ENCODE measurements at places on chromosomes 11 and 22.

- H3K4me3 ChIP-seq: no peak overlapping the region
- DNase-seq: no peak
- no peak overlapping the region for H3K27ac ChIP-seq
- no peaks in the 10 kb centered on the region for H3K27me3 ChIP-seq
- H3K4me1 ChIP-seq: no peaks in the 10 kb centered on the region
These were observed 21.6 kb downstream of the CYB5R2 start for GRCh38 chr11:7651700-7652099.

GRCh38 chr11:121113611-121114010 is 12.6 kb downstream of the TECTA start:
- no peak overlapping the region for H3K27ac ChIP-seq
- no peak overlapping the region for H3K4me3 ChIP-seq
- H3K4me1 ChIP-seq: no peaks in the 10 kb centered on the region
- DNase-seq: no peak
- H3K27me3 ChIP-seq: no peaks in the 10 kb centered on the region
- no peaks in the 10 kb centered on the region for H3K36me3 ChIP-seq

- H3K4me1 ChIP-seq: no peaks in the 10 kb centered on the region
- H3K36me3 ChIP-seq: no peaks in the 10 kb centered on the region
- H3K27me3 ChIP-seq: no peaks in the 10 kb centered on the region
These were observed 14.2 kb downstream of the GAS2 start for GRCh38 chr11:22680628-22681027.

- no peaks in the 10 kb centered on the region for H3K27me3 ChIP-seq
- H3K4me3 ChIP-seq: peak within 1 kb of the TSS; percentile 69
- peak; percentile 93 for DNase-seq
- no peaks in the 10 kb centered on the region for H3K36me3 ChIP-seq
- H3K27ac ChIP-seq: peak within 1 kb of the TSS; percentile 98
These were observed at the start of gene CHKA for GRCh38 chr11:68121067-68121899. CHKA (minus strand) TSS chr11:68121388; CDS start chr11:68121177, 211 bp downstream.

- H3K27me3 ChIP-seq: no peaks in the 10 kb centered on the region
- peaks cover 79% of the 10 kb centered on the region for H3K4me1 ChIP-seq
- H3K4me3 ChIP-seq: no peak overlapping the region
These were observed 29.8 kb downstream of the MAML2 start for GRCh38 chr11:96313163-96313562.

GRCh38 chr11:131839326-131839725 is 468.9 kb downstream of the NTM start:
- H3K27ac ChIP-seq: no peak overlapping the region
- H3K4me1 ChIP-seq: no peaks in the 10 kb centered on the region
- no peaks in the 10 kb centered on the region for H3K27me3 ChIP-seq
- DNase-seq: no peak

DNA sequence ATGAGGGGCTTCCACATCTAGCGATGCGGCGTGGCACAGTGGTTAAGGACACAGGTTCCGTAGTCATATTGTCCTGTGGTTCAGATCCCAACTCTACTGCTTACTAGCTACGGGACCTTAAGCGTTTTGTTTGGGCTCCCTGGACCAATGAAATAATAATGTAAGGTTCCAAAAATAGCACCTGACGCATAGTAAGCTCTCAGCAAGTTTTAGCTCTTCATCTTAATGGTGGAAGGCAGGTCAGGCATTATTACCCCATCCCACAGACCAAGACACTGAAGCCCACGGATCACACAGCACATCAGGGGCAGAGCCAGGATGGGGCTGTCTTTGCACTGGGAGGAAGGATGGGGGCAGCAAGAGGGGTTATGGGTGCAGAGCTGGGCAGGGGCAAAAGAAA is 13.0 kb downstream of the DNAJB13 start:
- no peaks in the 10 kb centered on the region for H3K36me3 ChIP-seq
- no peak overlapping the region for H3K27ac ChIP-seq

DNA sequence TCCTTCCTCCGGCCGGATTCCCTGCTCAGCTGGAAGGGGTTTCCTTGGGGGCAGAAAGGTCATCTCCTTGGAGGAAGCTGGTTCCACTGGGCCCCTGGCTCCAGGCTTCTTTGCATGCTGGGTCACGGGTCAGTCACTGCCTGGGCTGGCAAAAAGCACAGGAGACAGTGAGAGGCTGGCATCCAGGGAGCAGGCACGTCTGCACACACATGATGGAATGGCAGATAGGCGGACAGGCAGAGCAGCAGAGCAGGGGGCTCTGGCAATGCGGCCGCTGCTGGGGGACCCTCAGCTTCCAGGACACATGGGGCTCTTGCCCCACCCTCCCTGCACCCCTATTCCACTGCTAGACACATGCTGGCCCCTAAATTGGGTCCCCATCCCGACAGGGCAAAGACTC is 40.4 kb downstream of the C11orf58 start:
- no peak for DNase-seq
- no peak overlapping the region for H3K27ac ChIP-seq
- H3K36me3 ChIP-seq: no peaks in the 10 kb centered on the region
- no peak overlapping the region for H3K4me3 ChIP-seq
- H3K4me1 ChIP-seq: peaks cover 41% of the 10 kb centered on the region

DNA sequence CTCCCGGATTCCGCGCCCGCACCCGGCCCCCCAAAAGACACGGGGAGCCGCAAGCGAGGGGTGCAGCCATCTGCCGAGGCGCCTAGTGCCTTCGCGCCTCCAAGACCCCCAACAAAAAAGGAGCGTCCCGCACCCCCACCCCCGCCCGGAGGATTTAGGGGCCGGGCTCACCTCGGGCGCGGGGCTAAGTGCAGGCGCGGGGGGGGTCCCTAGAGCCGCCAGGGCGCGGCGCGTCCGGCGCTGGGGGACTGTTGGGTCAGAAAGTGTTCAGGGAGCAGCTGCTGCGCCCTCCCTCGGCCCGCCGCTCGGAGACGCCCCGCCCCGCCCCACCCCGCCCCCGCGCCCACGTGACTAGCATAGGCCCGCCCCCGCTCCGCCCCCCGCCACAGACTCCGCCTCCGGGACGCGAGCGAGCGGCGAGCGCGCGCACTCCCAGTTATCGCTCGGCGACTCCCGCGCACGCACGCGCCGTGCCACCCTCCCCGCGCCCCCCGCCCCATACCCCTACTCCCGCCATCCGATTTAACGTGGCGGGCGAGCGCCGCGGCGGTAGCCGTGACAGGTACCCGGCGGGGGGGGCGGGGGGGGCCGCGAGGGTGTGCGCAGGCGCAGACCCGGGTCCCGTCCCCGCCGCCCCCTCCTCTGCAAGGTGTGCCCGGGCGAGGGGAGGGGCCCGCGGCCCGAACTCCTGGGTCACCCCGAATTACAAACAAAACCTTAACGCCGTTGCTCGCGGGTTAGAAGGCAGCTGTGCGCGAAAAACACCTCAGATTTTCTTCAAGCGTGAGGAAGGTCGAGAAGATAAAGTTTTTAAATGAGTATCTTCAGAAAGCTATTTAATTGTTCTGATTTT is 56.2 kb downstream of the KCNJ4 start:
- peak overlapping the region; percentile 92 for H3K27ac ChIP-seq
- peaks cover 26% of the 10 kb centered on the region for H3K4me1 ChIP-seq
- no peaks in the 10 kb centered on the region for H3K27me3 ChIP-seq

DNA sequence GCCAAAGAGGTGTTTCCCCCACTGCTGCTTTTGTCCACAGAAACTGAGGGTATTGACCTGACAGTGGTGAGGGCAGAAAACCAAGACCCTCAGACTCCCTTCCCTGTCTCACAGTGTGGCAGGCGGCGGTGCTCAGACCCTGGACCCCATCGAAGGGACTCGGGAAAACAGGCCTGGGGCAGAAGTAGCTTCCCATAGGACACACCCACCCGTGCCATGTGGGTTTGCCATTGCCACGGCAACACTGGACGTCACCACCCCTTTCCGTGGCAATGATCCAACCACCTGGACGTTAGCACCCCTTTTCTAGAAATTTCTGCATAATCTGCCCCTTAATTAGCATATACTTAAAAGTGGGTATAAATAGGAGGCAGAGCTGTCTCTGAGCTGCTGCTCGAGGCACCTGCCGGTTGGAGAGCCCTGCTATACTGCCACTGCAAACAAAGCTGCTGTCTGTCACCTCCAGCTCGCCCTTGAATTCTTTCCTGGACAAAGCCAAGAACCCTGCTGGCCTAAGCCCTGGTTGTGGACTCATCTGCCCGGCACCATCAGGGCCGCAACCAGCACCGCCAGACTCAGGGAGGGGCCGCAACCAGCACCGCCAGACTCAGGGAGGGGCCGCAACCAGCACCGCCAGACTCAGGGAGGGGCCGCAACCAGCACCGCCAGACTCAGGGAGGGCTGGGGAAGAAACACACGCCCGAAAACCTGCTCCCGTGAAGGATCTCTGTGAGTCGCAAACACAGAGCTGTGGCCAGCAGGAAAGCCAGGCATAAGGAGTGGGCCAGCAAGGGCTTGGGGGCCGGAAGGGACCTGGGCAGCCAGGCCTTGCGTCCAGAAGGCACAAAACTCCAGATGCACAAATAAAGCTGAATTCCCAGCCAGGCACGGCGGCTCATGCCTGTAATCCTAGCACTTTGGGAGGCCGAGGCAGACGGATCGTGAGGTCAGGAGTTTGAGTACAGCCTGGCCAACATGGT is 10.4 kb downstream of the MLC1 start:
- no peak overlapping the region for H3K27ac ChIP-seq
- no peak overlapping the region for H3K4me3 ChIP-seq
- no peaks in the 10 kb centered on the region for H3K36me3 ChIP-seq

DNA sequence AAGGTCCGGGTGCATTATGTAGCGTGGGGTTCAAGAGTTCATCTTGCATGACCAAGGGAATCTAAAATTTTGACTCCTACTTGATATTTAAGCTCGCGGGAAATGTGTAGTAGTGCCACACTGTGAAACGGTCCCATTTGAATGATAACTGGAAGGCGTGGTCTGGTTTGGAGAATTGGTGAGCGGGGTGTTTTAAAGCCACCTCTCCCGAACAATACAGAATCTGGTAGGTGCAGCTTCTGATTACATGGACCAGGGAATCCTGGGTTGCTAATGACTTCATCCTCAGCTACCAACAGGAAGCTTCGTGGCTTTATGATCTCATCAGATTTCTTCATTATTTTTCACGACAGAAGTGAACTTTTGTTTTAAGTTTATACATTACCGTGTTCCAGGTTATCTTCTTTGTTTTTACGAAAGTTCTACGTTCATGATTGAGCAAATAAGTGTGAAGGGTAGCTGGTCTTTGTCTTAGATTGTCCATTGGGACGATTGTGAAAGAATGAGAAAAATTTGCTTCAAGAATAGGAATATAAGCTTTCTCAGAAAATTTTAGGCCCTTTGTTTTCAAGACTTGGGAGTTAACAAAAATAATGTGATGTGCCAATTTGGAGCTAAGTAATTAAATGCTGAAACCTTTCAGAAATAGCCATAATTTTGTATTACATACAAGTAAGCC is 1.7 kb downstream of the QSER1 start:
- peaks cover 22% of the 10 kb centered on the region for H3K4me1 ChIP-seq
- no peak for DNase-seq
- peak overlapping the region; percentile 97 for H3K27ac ChIP-seq
- peak overlapping the region; percentile 96 for H3K4me3 ChIP-seq
- no peaks in the 10 kb centered on the region for H3K27me3 ChIP-seq

DNA sequence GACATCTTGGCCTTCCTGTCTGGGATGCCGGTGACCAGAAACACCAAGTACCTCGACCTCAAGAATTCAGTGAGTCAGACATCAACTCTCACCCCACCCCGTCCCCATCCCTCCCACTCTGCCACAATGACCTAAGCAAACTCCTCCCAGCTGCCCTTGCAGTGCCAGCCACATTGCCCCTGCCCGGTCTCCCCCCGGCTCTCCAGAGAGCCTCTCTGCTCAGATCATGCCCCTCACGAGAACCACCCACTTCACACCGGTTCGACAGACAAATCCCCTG is 23.6 kb upstream of the MYRF start:
- DNase-seq: no peak
- H3K36me3 ChIP-seq: peaks cover 13% of the 10 kb centered on the region
- H3K4me1 ChIP-seq: peaks cover 33% of the 10 kb centered on the region

DNA sequence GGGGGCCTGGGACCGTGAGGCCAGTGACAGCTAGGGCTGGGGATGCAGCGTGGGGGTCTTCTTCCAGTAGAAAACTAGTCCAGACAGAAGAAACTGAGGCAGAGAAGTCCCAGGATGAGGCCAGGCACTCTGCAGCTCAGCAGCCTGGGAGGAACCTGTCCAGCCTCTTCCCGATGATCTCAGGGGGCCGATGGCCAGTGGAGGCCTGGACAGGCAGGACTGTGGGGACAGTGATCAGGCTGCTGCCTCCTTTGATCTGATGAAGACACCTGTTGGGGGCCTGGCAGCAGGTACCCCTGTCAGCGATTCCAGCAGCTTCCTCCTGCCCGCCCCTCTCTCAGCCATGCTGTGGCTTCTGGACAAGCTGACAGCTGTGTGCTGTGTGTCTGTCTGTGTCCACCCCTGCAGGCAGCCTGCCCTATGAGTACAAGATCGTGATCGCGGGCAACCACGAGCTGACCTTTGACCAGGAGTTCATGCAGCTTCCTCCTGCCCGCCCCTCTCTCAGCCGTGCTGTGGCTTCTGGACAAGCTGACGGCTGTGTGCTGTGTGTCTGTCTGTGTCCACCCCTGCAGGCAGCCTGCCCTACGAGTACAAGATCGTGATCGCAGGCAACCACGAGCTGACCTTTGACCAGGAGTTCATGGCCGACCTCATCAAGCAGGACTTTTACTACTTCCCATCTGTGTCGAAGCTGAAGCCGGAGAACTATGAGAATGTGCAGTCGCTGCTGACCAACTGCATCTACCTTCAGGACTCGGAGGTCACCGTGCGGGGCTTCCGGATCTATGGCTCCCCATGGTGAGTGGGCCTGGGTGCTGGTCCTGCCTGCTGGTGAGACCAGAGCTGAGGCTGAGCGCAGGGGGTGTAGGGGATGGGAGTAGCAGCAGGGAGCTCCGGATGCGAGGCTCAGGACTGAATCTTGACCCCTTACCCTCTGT is 62.6 kb downstream of the MPPED1 start:
- no peak overlapping the region for H3K27ac ChIP-seq
- H3K36me3 ChIP-seq: no peaks in the 10 kb centered on the region
- peaks cover 23% of the 10 kb centered on the region for H3K27me3 ChIP-seq
- DNase-seq: no peak

DNA sequence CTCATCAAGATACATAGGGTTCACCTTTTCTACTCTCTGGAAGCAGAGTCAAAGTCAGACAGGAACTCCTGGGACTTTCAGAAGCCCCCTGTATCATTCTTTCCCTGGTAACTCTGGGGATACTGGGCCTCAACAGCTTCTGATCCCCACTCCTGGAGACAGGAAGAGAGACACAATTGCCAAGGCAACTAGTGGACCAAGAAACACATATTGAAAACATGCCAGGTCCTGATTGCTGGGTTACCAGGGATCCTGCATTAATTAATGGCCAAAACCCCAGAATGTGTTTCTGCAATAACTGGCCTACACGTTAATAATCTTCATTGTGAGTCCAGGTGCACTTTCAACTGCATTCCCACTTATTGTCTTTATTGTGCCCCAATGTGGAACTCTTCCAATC is 260.8 kb upstream of the POU2AF2 start:
- H3K4me3 ChIP-seq: no peak overlapping the region
- H3K4me1 ChIP-seq: peaks cover under 1% of the 10 kb centered on the region
- H3K36me3 ChIP-seq: no peaks in the 10 kb centered on the region

All from suprapubic skin (tissue), 4 donors.